AG09319 (cell line): ENCODE measurements at places on chromosomes 7 and 10.

DNA sequence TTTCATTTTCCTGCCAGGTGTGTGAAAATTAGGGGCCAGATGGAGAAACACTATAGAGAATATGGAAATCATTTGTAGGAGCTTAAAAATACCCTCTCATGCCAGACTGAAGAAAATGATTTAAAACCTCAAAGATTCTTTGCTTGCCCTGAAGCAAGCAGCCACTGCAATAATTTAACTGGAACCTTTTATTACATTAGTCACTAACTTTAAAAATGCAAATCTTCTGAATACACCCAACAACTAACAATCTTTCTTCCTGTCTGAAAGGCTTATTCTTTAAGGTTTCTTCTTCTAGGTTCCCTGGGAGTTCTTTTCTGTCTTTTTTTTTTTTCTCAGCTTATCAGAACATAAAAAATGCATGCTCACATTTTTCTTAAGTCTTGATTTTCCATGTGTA is 238.5 kb upstream of the KMT2E start:
- no peak for DNase-seq

DNA sequence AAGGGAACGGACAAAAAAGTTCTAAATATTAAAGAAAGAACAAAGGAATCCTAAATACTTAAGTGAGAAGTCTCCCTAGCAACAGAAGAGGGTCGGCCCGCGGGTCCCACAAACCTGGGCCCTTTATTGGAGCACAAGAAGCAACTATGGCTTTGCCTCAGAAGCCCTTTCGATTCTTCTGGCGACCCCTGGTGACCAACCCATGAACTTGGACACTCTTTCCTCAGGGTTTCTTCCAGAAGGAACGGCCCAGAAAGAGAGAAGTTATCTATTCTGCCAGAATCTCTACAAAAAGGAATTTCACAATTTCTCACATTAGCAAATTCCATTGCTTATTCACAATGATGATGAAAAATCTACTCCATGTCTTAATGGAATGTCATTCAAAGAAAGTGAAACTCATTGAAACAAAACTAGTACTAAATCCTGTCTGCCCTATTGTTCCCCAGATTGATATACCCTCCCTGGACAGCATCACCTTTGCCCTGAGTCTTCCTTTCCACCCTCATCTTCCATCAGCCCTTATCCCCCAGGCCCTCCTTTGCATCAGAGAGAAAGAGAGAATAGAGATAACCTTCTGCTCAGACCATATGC is 43.7 kb downstream of the CPVL start:
- DNase-seq: peak; percentile 29

DNA sequence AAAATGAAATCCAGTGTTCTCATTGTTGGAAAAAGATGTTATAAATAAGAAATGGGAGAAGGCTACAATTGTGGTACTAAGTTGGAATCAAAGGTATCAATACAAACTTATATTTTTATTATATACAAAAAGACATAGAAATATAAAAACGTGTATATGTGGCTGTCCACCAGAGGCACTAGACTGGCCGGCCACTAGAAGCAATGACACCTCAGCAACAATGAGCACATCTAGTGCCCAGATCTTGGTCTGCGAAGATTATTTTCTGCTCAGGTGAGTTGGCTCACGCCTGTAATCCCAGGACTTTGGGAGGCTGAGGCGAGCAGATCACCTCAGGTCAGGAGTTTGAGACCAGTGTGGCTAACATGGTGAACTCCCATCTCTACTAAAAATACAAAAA is 21.6 kb downstream of the IDE start:
- no peak for DNase-seq

DNA sequence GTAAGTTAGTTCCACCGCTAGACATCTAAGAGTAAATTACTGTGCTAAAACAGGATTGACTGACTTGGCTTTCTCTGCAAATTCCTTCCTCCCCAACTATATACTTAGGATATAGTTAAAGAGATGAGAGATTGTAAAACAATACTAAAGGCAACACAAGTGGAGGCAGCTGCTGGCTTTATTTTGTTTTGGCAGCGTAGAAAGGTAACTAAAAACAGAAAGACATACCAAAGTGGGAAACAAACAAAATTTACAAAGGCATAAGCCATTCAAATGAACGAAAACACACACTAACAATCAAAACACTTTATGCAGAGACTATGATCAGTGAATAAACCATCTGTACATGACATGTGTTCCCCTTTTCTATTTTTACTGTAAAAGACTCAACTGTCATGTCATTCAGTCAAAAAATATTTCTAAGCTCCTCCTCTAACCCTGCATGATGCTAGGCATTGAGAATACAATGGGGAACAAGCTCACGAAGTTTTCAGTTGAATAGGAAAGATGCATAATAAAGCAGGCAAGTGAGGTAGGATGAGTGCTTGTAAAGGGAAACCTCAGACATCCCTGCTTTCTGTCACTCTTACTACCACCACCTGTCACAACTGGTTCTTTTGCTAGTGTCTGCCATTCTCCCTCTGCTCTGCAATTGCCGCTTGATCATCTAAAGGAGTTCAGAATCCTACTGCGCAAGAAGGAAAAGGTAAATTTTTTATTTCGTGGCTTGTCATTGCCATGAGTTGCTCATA is 64.2 kb upstream of the COL1A2 start:
- DNase-seq: no peak

DNA sequence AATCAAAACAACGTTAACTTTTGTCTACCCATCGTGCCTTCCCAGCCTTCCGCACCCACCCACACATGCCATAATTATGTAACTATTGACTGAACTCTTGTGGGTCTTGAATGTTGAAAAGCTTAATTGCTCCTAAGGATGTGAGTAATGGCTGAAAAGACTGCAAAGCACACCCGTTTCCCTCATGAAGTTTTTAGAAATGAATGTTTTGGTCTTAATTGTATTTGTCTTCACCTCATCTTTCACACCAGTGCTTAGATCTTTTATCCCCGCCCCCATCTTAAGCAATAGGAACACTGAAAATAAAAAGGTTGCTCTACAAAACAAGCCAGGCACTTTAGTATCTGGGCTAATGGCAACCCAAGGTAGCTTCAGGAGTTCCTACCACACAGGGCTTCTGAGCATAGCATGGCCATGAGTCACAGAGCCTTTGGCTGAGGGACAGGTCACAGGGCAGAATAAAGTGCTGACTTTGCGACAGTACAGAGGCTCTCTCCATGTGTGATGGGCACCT is 690.5 kb downstream of the PARD3 start:
- no peak for DNase-seq

- no peak for DNase-seq
Observed at GRCh38 chr7:147640821-147641220, 949.7 kb upstream of the C7orf33 start.

DNA sequence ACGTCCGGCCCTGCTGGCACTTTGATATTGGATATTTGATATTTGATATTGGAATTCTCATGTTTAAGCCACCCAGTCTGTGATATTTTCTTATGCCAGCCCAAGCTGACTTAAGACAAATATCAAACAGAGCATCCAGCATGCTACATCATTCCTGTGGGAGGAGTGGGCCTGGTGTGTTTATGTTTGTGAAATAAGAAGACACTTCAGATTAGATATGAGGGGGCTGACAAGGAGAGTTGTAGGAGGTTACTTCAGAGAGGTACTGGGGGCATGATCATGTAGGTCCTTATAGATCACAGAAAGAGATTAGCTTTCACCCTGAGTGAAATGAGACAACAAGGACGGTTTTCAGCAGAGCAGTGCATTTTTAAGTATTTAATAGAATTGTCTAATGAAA is 382.9 kb downstream of the SEMA3D start:
- DNase-seq: no peak
